Neural progenitor cell (in vitro differentiated cells): ENCODE measurements at places on chromosomes 7 and 10.
A peak's percentile ranks its signal among the peaks of the same experiment; 100 is the strongest.

DNA sequence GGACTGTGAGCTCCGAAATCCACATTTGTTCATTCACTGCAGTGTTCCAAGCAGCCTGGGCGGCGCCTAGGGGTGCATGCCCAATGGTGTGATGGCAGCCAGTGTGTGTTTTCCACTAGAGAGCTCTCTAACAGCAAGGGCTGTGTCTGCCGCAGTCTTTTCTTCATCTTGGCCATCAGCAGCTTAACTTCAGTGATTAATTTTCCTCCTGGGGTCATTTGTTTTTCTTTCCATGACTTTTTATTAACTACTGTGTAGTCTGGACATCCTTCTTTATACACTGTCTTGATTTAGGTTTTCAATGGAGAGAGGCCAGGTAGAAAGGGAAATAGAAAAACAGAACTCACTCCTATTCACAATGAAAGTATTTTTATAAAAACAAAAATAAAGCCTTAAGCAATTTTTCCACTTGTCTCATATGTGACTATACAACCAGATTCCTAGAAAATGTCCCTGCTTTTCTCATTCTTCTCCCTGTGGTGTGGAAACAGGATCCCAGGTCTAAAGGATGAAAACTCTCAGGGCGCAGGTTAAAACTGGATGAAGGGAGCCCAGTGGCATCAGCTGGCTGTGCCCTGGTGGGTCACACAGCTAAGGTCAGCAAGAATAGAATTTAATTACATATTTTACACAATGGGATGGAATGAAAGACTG is 176.8 kb downstream of the PKD1L1 start:
- DNase-seq = no peak

- no peak for DNase-seq
Measured at GRCh38 chr7:68439897-68440296, 1158.4 kb upstream of the AUTS2 start.

GRCh38 chr7:117008886-117009531 is 55.7 kb downstream of the ST7 start:
- no peak for DNase-seq

DNA sequence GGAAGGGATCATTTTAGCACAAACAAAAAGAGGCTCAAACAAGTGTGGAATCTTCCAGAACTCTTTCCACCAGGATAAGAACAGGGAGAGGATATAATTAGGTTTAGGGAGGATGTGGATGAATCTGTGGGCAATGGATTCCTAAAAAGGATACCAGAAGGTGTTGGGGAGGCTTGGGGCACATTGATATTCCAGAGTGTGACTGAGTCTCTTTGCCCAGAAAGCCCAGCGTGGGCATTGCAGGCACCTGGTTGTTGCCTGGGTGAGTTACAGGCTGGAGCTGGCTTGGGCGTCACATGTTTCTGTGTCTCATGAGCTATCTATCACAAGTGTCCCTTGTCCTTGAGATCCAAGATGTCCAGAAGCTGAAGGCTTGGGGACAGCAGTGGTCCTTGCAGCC is 3.3 kb downstream of the COL26A1 start:
- no peak for DNase-seq

GRCh38 chr7:35035511-35035961 is 1.7 kb downstream of the DPY19L1 start:
- DNase-seq = peak; percentile 68

- DNase-seq = no peak
Measured at GRCh38 chr10:116306847-116307246, 17.4 kb upstream of the CCDC172 start.
